ENCODE measurements at places on chromosomes 4 and X.

- no peak for DNase-seq
Measured at GRCh38 chr4:25770847-25771246, 91.9 kb downstream of the SEL1L3 start.

- DNase-seq, result no peak
Measured at GRCh38 chr4:139972305-139972704, 181.7 kb downstream of the MAML3 start.

- DNase-seq, result no peak
Measured at GRCh38 chr4:23932901-23933308, 43.1 kb upstream of the PPARGC1A start.

DNA sequence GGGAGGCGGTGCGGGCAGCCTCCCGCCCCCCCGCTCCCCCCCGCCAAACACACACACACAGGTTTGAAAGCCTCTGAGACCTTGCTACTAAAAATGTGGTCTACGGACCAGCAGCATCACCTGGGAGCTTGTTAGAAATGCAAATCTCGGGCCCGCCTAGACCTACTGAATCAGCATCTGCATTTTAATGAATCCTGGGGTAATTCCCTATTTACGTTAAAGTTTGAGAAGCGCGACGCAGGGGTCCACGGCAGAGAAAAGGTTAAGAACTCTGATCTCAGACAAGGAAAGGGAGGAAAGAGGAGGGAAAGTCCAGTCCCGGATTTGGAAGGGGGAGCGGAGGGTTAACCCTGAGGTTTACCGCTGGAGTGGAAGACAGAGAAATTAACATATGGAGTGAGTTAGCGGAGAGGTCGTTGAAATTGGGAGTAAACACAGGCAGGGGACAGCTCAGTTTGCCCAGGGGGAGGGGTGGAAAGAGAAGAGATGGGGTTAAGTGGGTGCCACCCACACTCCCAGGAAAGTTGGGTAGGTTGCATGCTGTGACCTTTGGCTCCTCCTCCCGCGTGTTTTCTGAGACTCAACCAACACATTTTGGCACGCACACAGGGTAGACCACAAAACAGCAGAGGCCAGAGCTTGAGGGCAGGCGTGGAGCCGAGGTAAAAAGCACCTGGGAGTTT lies 483.6 kb downstream of the BCOR start:
- DNase-seq, result no peak

GRCh38 chrX:11768039-11768438 lies 10.0 kb downstream of the MSL3 start:
- no peak for DNase-seq

DNA sequence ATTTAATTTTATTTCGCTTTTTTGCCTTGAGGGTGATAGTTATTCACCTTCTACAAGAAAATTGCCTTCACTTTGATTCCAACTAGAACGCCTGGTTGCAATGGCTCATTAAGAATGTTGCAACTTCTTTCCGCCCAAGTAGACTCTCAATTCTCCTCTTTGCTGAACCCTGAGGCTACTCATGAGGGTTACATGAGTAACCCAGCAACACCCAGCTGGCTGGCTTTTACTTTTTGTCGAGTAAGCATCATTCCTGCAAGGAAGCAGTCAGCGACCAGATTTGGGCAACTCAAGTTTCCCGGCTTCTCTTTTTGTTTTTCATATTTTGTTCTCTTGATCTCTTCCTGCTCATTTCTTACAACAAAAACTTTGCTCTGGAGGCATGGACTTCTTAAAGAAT lies 495.4 kb downstream of the PACRGL start:
- DNase-seq, result no peak

DNA sequence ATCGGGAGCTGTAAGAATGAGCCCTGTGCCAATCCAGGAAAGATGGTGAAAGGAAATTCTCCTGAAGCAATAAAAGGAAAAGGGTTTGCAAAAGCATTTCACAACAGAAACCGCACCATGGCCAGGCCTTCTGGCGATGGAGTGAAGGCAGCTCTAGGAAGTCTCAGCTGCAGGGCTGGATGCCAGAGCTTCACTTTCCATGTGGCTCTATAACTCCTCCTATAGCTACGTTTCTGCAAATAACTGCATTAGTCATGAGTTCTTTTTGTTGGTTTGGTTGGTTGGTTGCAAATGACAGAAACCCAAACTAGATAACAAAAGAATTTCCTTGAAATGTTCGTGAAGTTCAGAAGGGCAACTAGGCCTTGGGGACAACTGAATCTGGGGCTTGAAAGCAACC lies 84.6 kb downstream of the RELL1 start:
- DNase-seq, result no peak

- DNase-seq, result no peak
Measured at GRCh38 chrX:68938244-68939004, 109.6 kb downstream of the EFNB1 start.

DNA sequence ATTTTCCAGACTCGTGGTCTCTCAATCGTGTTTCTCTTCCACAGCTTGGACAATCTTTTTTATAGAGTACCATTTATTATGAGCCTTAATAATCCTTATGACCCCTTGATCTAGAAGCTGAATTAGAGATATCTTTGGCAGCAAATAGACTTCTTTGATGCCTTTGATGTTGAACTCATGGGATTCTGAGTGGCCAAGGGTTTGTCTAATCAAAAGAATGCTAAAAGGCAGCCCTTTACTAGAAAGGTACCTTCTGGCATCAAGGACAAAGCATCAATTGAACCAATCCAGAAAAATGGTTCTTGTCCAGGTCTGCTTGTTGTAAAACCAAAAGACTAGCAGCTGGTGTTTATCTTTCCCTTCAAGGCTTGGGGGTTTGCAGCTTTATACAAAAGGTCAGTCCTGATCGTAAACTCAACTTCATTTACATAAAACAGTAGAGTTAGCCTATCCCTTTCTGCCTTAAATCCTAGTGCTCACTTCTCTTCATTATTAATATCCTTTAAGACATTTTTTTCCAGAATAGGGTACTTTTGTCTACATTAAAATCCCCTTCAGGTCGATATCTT lies 411.3 kb downstream of the FAT4 start:
- no peak for DNase-seq

DNA sequence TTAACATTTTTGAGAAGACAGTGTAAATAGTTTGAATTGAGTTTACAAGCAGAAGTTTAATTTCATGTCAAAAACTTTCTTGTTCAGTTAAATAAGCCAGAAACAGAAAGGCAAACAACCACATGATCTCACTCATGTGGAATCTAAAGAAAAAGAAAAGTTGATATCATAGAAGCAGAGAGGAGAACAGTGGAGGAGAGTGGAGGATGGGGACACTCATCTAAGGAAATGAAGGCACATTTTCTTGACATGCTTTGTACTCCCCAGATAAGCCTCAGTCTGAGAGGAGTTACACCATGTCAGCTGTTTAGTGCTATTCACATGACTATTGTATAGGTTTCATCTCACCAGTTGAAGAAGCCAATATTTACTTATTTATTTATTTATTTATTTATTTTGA lies 13.5 kb downstream of the SNCA start:
- DNase-seq, result no peak

- no peak for DNase-seq
Measured at GRCh38 chrX:63920875-63921274, 135.9 kb upstream of the ARHGEF9 start.
